ENCODE measurements at places on chromosomes 7 and 10.

DNA sequence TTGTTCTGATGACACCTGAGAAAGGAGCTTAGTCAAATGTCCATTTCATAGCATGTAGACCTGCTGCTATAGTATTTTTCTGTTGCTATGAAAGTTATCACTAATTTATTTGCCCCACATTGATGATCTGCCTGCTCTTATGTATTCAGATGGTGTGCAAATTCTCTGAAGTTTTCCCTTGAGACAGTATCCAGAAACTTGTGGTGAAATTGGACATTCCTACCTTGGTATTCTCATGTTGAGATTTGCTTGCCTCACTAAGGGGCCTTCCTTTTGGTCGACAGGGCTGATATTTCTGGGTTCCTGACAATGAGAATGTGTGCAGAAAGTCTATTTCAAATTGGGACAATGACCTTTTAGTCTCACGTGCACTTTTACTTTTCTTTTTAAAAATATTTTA lies 253.2 kb upstream of the FZD8 start:
- no peak for DNase-seq

GRCh38 chr7:41316410-41316809 lies 386.5 kb downstream of the INHBA start:
- DNase-seq, result no peak

DNA sequence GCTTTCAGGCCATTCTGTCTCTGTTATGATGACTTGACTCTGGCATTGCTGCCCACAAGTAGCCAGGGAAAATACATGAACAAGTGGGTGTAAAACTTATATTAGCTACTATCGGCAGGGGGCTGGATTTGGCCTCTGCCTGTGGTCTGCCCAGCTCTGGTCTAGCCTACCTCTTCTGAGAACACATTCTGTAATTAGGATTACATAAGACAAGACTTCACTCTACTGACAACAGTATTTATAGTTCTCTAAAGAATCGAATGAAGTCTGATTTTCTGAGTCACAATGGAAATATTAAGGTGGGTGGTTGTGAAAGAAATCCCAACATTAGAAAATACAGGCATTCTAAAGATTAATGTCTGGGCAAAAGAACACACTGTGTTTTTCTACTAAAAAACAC lies 55.5 kb downstream of the DLD start:
- DNase-seq, result no peak

GRCh38 chr7:114901771-114902170 lies 20.1 kb upstream of the MDFIC start:
- no peak for DNase-seq

DNA sequence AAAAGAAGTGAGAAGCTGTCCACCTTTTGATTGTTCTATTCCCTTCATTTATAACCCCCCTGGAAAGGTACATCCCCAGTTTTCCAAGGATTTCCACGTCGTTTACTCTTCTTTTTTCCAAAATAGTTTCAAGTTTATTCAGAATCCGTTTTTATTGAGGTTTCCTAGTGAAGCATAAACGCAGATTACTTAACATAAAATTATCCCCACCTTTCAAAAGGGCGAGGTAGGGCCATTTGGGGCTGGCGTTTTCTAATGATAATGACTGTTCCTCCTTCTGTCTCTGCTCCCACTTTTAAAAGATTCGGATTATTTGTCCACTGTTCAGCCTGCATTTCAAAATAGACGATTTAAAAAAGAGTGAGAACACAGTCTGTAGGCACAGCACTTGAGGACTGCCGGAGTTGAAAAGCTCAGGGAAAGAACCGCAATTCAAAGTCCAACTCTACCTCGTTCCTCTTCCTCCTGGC lies 165.2 kb upstream of the PPP1R3A start:
- DNase-seq, result no peak

GRCh38 chr7:154373956-154374355 lies 321.8 kb downstream of the DPP6 start:
- DNase-seq, result no peak

DNA sequence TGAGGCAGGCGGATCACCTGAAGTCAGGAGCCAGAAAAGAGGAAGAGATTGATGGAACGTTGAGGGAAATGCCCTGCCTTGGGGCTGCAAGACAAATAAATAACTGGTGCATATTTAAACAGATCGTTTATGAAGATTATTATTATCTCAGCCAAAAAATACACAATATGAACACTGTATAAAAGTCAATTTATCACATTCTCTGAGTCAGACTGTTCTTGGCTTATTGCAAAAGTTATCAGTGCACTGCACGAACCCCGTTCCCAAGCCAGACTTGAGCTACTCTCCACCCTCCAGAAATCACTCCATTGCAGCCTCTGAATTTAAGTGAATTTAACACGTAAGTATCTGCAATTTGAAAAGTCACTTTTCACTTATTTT lies 1.6 kb downstream of the DNMBP start:
- DNase-seq, result no peak

GRCh38 chr10:84026821-84027257 lies 112.5 kb upstream of the GHITM start:
- DNase-seq, result no peak

- DNase-seq, result peak; percentile 52
Measured at GRCh38 chr10:88990384-88991160, at the start of gene FAS. FAS (plus strand) TSS chr10:88990798; CDS start chr10:88990877, 79 bp downstream.

GRCh38 chr10:29959586-29959985 lies 99.8 kb downstream of the JCAD start:
- no peak for DNase-seq

GRCh38 chr10:46022978-46023702 lies 7.3 kb downstream of the NCOA4 start:
- DNase-seq, result peak; percentile 36

GRCh38 chr7:135791543-135792362 lies 43.1 kb upstream of the FAM180A start:
- DNase-seq, result no peak

GRCh38 chr7:22378199-22378980 lies 21.4 kb upstream of the RAPGEF5 start:
- no peak for DNase-seq

DNA sequence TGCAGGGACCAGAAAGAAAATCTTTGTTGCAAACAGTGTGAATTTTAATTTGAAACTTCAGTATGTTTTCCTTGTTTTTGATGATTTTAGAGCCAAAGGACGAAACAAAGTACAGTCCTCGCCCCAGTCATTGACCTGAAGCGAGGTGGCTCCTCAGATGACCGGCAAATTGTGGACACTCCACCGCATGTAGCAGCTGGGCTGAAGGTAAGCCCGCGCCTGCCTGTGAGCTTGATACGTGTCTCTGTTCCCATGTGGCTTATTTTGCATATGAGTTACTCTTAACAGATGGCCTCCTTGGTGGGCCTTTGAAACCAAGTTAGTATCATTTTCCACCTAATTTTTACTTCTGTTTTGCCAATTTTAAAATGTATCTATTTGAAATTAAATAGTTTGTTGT lies 12.3 kb downstream of the RBM17 start:
- no peak for DNase-seq

DNA sequence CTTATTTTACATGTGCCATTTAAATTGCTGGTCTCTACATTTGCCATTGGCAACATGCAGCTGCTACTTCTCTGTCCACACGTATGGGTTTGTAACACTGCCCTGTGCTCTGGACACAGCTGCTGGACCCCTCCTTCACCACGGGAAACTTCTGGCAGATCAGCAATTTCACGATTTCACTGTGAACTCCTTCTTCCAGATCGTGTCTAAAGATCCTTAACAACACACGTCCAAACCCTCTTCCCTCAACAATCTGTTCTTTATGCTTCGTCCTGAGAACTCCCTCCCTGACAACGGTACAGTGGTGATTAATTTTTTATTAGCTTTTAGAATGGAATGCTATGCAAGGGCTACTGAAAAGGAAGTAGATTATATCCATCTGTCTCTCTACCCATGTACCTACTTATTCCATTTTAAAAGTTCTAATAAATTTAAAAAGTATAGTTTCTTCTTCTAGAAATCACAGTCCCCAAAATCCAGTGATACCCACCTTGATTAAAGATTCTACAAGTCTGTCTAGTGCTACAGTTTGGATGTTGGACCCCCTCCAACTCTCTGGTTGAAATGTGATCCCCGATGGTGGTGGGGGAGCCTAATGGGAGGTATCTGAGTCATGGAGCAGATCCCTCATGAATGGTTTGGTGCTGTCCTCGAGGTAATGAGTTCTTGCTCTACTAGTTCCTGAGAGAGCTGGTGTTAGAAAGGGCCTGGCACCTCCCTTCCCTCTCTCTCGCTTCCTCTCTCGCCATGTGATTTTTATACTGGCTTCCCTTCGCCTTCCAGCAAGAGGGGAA lies 81.0 kb downstream of the KIAA1549 start:
- no peak for DNase-seq

GRCh38 chr7:130458257-130458656 lies 17.4 kb upstream of the CEP41 start:
- DNase-seq, result no peak

DNA sequence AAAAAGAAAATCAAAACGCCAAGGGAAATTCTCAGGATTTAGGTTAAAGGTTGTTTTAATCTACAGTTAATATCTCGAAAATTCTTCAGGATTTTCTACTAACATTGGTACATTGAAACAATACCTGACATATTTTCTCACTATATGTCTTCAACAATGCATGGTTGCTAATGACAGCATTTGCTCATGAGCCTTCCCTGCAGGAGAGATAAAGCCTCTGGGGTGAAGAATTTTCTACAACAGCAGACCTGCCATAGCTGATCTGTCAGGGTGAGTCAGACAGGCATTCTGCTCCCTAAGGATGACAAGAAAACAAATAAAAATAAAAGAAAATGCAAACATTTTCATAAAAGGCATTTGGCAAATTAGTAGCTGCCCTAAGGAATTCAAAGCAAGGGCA lies 11.7 kb upstream of the GPR37 start:
- DNase-seq, result no peak

DNA sequence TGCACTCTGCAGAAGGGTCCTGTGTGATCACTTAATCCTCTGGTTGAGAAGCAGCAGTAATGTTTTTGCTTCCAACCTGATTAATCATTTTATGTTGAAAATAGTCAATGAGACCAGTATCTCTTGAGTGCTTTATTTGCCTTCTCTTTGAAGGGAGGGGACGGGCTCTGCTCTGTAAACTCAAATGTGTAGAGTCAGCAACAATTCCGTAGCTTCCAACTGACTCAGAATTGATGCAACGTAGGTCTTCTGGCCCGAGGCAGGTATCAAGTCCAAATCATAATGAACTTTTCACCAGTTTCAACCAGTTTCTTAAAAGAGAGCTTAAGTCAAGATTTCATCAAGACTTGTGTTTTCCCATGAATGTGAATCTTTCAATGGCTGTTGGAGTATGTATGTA lies 26.3 kb downstream of the GUSB start:
- DNase-seq, result no peak

GRCh38 chr7:123075838-123076467 lies 80.5 kb upstream of the TAS2R16 start:
- DNase-seq, result no peak

DNA sequence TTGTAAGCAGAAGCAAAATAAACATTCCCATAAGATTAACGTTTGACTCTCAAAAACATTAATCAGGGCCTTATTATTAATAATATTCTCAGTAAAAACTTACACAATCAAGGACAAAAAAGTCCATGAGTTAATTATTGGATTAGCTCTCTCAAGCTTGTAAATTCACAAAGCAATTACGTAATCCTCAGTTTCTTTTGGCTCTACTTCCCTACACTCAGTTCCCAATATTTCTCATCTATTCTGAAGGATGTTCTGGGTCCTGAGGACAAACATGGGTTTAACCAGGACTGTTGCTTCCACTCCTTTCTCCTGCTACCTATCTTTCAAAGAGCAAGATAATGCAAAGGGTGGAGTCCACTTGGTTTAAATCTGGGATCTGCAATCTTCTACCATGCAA lies 15.1 kb downstream of the FBXL13 start:
- no peak for DNase-seq

- no peak for DNase-seq
Measured at GRCh38 chr10:59880971-59881510, 25.3 kb downstream of the CCDC6 start.

DNA sequence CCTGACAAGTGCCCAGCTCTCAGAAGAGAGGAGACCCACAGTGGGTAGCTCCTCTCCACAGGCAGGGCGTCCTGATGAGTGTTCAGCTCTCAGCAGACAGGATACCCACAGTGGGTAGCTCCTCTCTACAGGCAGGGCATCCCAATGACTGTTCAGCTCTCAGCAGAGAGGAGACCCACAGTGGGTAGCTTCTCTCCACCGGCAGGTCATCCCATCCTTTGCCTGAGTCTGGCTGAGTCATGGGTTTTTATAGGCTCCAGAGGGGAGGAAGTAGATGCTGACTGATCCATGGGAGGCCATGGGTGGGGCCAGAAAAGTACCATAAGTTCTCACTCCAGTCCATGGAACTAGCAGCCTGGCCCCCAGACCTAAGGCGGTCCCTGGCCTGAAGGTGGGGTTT lies 18.5 kb downstream of the CFAP70 start:
- DNase-seq, result no peak

DNA sequence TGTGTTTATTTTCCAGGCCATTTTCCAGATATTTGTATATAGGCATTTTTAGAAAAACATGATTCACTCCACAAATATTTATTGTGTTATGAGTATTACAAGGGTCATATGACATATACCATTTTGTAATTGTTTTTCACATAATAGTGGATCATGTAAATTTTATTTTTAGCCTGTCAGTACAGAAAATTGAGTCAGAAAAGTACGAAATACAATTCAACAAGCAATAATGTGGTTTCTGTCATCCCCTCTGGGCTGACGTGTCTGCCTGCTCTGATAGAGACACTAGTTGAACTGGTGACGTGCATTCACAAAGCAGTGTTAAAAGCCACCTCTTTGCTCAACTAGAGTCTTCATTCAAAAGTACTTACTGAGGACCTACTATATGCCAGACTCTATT lies 97.9 kb upstream of the STEAP1B start:
- DNase-seq, result no peak

DNA sequence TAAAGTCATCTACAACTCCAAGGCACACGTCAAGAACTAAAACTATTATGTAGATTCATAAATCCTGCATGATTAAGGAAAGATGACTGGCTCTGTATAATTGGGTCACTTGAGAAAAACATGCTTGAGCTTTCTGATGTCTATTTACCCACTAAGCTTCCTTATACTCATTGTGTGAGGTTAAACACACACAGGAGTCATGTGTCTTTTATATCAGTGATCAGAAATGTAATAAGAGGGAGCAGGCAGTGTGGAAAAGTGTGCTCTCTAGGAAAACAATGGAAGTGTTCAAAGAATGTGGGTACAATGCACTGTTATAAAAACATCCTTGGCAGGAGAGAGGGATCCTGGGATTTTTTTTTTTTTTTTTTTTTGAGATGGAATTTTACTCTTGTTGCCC lies 108.6 kb upstream of the ARID5B start:
- DNase-seq, result no peak

DNA sequence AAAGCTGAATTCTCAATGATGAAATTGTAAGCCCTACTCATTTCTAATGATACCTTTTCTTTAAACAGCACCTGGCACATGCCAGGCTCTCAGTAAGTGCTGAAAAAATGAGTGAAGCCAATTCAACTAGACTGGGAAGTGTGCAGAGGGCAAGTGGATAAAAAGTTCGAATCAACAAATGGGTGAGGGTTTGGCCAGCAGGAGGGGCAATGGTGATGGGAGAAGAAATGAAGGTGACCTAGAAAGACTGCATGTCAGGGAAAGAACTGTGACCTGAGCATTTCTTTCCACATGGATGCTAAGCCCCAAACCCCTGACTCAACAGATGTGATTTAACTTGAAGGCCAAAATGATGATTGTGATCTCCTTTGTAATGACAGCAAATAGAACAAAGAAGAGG lies 54.6 kb downstream of the DKK1 start:
- DNase-seq, result no peak

GRCh38 chr10:22346096-22346661 lies 883 bp downstream of the SPAG6 start:
- no peak for DNase-seq

GRCh38 chr7:2979951-2980350 lies 63.7 kb downstream of the CARD11 start:
- DNase-seq, result no peak

GRCh38 chr7:42283553-42283952 lies 46.5 kb upstream of the GLI3 start:
- DNase-seq, result no peak
